Right lung (tissue), 10 donors: ENCODE measurements at places on chromosomes 1 and 21.
A peak's percentile ranks its signal among the peaks of the same experiment; 100 is the strongest.

- DNase-seq: no peak
Measured at GRCh38 chr21:27024301-27024700, 57.4 kb upstream of the ADAMTS5 start.

- DNase-seq: no peak
Measured at GRCh38 chr1:6104631-6105030, 58.9 kb downstream of the KCNAB2 start.

DNA sequence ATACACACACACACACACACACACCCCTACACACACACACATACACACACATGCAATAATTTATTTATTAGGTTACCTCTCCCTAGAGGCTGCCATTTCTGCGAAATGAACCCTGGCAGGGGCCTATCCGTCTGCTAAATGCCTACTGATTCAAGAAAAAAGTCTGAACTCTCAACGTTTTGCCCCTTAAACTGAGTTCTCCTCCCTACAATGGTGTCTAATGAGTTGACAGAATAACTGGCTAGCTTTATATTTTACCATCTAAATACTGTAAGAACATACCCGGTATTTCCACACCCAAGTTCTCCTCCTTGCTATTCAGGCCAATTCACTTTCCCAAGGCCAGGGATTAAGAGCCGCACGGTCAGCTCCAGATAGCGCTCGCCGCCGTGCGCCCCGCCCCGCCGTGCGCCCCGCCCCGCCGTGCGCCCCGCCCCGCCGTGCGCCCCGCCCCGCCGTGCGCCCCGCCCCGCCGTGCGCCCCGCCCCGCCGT is 339 bp upstream of the RNPC3 start:
- DNase-seq: peak; percentile 37

DNA sequence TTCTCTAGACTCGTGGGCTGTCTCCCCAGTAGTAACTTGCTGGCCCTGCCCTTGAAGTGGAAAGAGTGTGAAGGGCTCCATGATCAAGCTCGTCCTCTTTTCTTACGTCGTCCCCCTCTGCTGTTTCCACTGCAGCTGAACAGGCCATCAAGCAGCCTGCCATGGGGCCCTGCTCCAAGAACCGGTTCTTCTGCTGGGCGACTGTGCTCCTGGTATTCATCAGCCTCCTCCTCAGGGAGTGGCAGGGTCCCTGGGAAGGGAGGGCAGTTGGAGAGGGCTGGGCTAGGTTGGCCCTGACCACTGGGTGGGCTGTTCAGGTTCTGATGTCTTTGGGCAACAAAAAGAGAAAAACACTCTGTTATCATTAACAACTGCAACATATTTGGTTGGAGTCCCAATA is 151.5 kb downstream of the FCRL5 start:
- peak; percentile 12 for DNase-seq

DNA sequence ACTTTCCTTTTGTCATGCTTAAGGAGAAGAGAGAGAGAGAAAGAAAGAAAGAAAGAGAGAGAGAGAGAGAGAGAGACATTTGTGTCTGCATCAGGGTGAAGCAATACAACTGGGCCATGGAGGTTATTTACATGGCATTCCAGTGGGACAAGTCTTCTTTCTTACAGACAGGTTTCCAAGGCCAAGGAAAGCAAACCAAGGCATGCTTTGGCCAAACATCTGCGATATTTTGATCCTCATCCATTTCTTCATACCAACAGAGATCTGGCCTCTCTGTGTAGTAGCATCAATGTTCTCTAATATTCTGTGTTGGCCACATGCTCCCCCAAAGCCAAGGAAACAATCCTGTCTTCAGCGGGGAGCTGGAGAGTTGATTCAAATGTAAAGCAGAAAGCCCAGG is 292.1 kb downstream of the SETD4 start:
- no peak for DNase-seq
